ENCODE measurements at places on chromosomes 11 and 22.

DNA sequence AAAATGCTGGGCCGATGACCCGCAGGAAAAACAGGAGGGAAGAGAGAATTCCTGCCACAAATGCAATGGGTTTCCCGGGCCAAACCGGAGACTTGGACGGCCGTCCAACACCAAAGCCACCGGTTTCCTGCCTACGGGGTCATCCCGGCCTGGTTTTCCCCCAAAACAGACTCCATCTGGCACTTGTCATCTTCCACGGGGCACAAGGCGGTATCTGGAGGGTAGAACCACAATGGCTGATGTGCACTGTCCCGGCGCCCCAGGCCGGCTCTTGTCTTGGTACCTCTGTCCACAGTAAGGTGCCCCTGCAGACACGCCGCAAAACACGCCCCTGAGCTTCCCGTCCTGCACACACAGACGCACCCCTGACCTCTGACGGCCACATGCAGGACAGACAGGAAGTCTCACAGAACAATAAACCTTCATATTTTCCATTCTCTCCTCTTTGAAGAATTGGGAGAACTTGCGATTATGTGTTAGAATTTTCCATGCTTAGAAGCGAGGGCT, 20.1 kb downstream of the CELSR1 start:
- no peak for DNase-seq

- DNase-seq, result no peak
Observed at GRCh38 chr11:2998073-2998850, 6.1 kb upstream of the NAP1L4 start.

DNA sequence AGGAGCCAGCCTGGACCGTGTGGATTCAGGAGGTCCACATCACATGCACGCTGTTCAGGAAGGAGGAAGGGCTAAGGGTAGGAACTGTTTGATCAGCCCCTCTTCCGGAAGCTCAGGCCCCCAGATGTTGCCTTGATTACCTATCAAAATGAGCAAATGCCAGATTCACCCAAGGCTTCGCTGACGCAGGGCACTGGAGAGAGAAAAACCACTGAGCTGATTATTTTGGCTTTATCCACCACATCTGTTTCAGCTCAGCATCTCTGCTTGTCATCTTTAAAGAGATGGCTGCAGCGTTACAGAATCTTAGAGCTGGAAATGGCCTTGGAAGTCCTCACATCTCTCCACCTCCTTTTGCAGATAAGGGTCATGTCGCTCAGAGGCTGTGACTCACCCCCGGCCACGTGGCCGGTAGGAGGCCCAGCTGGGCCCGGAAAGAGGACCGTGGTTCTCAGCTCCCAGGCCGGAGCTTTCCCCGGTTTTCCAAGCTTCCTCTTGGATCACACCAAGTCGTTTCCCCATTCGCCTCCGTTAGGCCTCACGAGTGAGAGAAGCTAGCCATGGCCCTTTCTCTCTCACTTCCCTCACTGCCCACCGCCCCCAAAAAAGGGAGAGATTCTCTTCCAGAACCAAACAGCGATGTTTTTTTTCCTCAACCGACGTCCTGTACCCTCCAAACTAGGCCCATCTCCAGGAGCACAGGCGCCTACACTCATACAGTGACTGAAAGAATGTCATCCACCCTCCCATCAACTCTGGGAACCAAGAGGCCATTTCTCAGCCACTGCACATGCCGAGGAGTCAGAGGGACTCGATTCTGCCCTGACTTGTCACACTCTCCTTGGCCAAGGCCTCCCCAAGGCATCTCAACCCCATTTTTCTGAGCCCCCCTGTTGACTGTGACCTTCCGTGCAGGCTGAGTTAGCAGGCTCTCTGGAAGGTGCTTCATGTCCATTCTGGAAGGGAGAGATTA, 37.6 kb downstream of the LIF start:
- DNase-seq, result no peak

GRCh38 chr11:12124306-12124705, 13.9 kb downstream of the MICAL2 start:
- DNase-seq, result no peak

GRCh38 chr11:107563702-107564101, 1.8 kb downstream of the ALKBH8 start:
- no peak for DNase-seq

DNA sequence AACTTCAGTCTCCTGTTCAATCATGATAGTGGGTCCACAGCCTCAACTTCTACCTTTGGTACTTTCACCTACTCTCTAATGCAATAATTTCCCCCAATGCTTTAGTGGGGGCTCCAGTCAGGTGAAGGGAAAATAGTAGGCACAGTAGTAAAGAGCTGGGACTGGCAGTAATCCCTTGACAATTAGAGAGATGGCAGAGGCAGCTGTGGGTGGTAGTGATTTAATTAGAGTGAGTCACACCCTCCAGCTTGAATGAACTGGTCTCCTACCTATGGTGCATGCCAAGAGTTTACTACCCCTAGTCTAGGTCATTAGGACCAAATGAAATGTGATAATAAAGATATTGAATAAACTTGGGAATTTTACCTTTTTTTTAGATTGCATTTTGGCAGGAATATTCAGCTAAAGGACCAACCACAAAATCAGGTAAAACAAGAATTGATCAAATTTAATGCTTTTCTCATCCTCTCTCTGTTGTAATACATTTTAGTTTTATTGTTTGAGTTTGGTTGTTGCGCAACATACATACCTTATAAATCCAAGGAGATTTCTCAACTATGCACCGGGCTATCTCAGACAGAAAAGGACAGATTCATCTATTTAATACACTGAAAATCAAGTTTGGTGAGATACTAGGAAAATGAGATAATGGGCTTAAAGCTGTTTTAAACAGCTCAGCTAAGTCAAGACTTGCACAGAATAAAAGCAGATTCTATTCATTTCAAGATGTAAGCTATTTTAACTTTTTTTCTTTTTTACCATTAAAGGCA, 9.0 kb downstream of the PRRG4 start:
- DNase-seq, result no peak

- no peak for DNase-seq
Observed at GRCh38 chr22:49553076-49553475, 274.6 kb downstream of the BRD1 start.

- DNase-seq, result no peak
Observed at GRCh38 chr11:79028225-79028624, 412.6 kb downstream of the TENM4 start.

- DNase-seq, result no peak
Observed at GRCh38 chr11:20459865-20460264, 72.3 kb downstream of the PRMT3 start.

- DNase-seq, result no peak
Observed at GRCh38 chr22:46406791-46407190, 71.3 kb downstream of the TRMU start.

DNA sequence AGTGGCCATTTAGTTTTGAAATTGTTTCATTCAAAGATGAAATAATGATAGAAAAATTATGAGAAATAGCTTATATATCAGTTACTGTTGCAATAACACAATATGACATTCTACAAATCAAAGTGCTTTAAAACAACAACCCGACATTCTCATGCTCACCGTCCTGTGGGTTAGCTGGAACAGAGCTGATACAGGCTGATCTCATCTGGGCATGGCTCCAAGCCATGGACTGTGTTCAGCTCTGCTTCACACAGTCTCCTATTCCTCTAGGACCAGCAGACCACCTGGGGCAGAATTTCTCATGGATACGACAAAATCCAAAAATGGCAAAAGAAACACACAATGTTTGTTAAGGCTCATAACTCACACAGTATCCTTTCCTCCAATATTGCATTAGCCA, 178.6 kb downstream of the CNTN5 start:
- no peak for DNase-seq

GRCh38 chr22:48397531-48398180, 1430.0 kb downstream of the BRD1 start:
- DNase-seq, result no peak

DNA sequence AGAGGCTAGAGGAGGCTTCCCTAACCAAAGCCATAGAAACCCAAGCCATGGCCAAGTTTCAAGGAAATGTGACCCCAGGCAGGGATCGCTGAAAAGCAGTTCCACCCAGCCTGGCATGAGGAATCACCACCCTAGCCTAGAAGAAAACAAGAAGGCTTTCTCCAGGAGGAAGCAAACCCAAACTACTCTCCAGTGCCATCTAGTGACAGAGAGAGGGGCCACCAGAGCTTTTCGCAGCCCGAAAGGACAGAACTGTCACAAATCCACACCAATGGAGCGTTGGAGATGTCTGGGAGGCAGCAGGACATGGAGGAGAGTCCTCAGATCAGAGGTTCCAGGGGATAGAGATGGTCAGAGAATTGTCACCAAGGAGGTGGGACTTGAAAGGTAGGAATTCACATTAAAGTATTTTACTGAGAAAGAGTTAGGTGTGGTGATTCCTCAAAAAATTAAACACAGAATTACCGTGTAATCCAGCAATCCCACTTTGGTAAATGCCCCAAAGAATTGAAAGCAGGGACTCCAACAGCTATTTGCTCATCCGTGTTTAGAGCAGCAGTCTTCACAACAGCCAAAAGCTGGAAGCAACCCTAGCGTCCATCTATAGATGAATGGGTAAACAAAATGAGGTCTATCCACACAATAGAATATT, 67.3 kb upstream of the NUP50 start:
- peak; percentile 19 for DNase-seq

- no peak for DNase-seq
Observed at GRCh38 chr11:87430821-87431220, 393.1 kb downstream of the TMEM135 start.

DNA sequence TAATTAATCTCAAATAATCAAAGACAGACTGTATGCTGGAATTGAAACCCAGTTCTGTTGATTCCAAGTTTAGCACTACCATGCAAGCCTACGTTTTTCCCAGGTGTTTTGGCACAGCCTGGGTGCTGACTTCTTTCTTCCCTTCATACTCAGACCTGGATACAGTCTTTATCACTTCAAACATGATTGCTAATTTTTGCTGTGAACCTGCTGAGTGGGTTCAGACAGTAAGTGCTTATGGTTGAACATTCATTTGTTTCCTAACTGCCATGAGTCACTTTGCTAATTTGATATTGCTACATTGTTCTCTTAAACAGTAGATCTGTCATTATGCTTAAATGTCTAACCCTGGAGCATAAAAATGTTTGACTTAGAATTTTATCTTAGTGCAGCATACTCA, 12.2 kb downstream of the PAAF1 start:
- DNase-seq, result no peak

GRCh38 chr11:17526931-17527627, 17.1 kb downstream of the USH1C start:
- no peak for DNase-seq

- no peak for DNase-seq
Observed at GRCh38 chr11:72825661-72826060, 11.4 kb downstream of the ATG16L2 start.

DNA sequence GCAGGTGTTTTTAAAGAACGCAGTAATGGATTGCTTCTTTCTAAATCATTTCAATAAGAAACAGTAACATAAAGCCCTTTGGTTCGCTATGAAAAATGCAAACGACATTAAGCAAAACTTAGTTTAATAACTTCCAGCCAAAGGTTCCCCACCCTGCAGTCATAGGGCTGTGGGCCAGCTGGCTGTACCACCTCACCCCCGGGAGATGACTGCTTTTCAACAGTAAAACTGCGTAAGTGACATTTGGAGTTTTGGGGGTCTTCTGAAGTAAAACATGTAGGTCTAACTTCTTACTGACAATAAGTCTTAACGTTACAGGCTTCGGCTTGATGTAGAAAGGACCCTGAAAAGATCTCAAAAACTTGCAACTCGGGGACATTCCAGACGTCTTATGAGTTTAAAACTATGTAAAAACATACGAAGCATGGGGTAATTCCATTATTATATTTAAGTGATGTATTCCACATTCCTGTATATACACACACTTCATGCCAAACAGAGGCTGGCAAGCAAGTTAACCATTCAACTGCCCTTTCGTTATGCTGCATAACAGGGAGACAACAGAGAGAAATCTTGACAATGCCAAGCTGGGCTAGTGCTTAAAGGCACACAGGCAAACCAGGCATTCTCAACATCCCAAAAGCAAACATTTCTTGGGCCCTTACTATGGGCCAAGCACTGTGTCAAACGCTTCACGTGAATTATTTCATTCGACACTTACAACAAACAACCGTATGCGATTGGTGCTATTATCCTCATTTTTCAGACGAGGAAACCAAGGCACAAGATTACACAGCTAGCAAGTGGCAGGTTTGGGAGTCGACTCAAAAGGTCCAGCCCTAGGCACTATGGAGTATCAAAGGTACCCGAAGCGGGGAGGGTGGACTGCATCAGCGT, 1.2 kb downstream of the MRTFA start:
- no peak for DNase-seq

- no peak for DNase-seq
Observed at GRCh38 chr22:27387561-27387960, 414.0 kb downstream of the MN1 start.

DNA sequence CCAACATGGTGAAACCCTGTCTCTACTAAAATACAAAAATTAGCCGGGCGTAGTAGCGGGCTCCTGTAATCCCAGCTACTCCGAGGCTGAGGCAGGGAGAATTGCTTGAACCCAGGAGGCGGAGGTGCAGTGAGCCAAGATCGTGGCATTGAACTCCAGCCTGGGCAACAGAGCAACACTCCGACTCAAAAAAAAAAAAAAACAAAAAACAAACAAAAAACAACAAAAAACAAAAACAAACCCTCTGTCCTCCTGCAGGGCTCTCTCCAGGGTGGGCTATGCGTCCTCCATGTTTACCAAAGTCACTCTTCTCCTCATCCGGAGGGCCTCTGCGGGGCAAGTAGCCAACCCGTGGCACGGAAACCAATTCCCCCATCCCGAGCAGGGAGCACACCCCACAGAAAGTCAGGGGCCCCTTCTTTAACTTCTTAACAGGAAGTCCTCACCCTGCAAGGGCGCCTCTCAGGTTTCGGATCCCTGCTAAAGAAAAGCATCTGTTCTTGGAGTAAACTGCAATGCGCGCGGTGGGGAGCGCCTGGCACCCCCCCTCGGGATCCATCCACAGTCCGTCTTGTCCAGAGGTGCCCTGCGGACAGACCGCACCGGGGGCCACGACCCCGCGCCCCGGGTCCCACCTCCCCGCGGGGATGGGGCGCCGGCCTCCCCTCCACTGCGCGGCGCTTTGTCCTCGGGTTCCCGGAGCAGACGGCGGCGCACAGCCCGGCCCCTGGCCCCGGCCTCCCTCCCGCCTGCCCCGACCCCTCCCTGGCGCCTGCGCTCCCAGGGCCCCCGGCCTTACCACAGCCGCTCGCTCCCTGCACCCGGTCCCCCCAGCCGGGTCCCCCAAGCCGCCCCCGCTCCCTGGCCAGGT, 712 bp downstream of the CERK start:
- no peak for DNase-seq

GRCh38 chr11:61833471-61833870, 5.4 kb downstream of the FADS2 start:
- DNase-seq, result no peak

- DNase-seq, result no peak
Observed at GRCh38 chr11:11450744-11451362, 97.8 kb upstream of the CSNK2A3 start.

All from stimulated activated CD4-positive, alpha-beta T cell treated with anti-CD3 and anti-CD28 coated beads, Interleukin-1b, Interleukin-23, amount 100 ng/mL, for 1 hour (primary cell).